ENCODE measurements at places on chromosomes 3 and 15.

DNA sequence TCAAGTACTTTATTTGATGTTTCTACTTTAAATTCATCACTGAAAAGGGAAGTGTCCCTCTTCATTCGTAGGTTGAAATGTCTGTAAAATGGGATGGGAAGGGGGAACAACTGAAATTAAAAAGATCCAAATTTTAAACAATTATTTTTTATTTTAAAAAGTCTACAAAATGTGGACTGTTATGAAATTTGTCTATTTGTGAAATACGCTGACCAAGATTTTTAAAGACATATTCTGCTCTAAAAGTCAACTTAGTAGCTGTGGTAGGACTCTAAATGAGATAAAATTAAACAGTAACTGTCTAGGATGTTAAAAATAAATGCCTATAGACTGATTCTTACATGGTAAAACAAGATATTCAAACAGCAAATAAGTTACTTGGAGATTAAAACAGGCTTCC, 67.3 kb downstream of the ADAM10 start:
- no peak for DNase-seq

- no peak for DNase-seq
These were observed 126.2 kb upstream of the PTX3 start for GRCh38 chr3:157310329-157311052.

- DNase-seq, result peak; percentile 12
These were observed 43.9 kb upstream of the RYK start for GRCh38 chr3:134294302-134295280.

- DNase-seq, result no peak
These were observed 256.3 kb downstream of the UBE2E2 start for GRCh38 chr3:23459465-23459864.

- no peak for DNase-seq
These were observed 311.4 kb downstream of the PDCD6IP start for GRCh38 chr3:34109846-34110245.

DNA sequence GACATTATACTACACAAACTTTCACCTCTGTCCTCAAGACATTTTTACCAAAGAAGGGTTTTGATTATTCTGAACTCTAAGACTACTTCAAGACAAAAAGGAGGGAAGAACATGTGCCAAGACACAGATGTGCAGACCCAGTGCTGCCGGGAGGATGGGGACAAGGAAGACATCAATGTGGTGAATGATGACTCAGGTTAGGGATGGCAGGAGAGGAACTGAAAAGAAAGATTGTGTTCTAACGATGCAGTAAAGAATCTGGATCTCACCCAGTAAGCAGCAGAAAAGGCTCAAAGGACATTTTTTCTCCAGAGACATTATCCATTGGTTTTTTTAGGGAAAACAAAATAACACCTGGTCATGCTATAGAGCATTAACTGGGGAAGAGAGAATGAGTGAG, 449.9 kb upstream of the NR2F2 start:
- no peak for DNase-seq

- no peak for DNase-seq
These were observed 42.9 kb downstream of the TNFAIP8L3 start for GRCh38 chr15:51051776-51052175.

- DNase-seq, result no peak
These were observed 39.0 kb downstream of the ESYT3 start for GRCh38 chr3:138473391-138473790.

GRCh38 chr15:36323615-36324014, 255.8 kb upstream of the CDIN1 start:
- no peak for DNase-seq

DNA sequence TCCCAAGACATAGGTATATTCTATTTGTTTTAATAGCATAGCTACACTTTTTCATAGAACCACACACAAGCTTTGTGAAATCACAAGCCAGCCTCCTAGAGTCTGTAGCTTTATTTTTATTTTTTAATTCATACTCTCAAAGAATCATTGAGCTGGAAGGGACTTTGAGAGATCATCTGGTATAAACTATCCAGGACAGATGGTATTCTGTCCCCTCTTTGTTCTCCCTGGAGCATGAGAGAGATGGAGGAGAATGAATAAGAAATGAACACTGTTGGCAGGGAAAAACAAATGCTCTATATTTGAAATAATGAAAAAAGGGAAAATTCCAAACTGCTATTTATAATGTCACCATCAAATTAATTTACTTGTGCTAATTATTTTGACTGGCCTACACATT, 338.7 kb upstream of the IL12A start:
- no peak for DNase-seq

Measured in effector CD4-positive, alpha-beta T cell (primary cell).